ENCODE measurements at places on chromosomes 6 and 20.
A peak's percentile ranks its signal among the peaks of the same experiment; 100 is the strongest.

DNA sequence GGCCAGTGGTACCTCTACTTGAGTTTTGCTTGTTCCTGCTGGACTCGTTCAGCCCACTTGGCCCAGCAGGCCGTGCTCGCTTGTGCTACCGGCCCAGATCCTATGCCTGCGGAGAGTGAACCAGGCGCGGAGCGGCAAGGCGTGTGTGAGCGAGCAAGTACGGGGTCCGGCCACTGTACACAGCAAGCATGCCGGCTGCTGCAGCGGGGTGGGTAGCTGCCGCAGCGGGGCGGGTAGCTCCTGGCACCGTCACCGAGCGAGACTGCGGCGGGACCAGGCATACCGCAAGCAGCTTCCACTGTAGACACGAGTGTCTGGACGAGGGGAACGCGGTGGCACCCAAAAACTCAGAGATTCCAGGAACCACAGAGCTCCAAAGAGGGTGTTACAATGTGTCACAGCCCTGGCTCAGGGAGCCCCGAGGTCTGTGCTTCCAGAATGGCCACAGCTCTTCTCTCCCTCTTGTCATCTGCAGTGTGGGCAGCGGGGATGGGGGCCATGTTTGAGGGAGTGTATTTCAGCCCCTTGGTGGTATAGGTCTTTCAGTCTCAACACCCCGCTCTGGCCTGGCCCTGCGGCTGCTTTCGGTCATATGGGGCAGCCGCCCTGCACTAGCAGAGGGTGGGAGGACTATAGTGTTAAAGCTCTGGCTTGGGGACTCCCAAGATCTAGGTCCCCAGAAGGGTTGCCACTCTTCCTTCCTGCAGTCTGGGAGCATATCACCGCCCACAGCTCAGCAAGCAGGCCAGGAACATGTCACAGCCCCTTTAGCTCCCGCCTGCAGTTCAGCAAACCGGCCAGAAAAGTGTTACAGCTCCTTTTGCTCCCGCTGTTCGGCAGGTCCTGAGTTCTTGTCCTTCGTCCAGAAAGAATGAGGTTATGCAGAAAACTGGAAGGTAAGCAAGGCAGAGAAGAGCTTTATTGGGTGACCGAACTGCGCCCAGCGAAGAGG, 6.1 kb upstream of the RWDD1 start:
- DNase-seq: no peak

GRCh38 chr20:25005661-25006060, 13.1 kb upstream of the APMAP start:
- no peak for DNase-seq

DNA sequence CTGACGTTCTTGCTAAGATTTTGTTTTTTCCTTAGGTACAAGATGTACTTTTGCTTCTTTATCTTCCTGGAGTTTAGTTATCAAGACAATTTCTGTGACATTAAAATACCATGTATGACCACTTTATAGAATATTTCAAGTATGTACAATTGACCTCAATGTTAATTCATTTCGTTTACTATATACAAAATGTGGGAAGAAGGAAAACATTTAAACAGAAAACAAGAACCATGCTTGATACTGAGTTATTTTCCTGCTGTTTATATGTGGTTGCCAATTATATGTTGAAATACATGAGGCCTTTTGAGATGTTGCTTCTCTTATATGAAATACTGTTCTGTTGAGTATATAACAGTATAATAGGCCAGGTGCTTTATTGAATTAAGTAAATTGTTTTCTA, 184.3 kb downstream of the JARID2 start:
- no peak for DNase-seq

DNA sequence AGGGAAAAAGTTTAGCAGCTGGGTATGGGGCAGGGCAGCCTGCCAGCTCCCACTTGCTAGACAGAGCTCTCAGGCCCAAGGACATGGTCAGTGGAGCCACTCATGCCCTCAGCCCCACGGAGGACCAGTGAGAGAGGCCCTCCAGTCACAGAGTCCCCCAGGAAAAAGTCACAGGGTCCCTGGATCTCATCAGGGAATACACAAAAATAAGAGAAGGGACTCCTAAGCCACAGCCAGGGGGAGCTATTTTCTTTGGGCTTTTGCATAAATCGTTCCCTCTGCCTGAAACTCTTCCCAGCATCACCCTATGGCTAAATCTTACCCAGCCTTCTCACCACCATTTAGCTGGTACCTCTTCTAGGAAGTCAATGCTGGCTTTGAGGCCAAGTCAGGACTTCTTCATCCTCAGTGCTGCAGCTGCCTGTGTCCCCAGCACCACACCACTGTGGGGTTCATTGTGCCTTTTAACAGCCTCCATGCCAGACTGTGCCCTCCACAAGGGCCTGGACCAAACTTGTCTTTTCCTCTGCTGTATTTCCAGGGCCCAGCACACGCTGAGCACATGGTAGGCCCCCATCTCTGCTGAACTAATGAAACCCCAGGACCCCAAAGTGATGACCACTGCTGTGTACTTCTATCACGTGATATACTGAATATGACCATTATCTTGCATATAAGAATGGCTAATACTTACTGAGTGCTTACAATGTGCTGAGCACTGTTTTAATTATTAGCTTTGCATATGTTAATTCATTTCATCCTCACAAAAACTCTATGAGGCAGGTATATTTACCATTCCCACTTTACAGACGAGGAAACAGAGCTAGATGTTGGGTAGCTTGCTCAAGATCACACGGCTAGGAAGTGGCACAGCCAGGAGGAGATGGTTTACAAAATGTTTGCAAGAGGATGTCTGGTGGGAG, 2.0 kb downstream of the ZNF335 start:
- DNase-seq: peak; percentile 40

- no peak for DNase-seq
Measured at GRCh38 chr6:167764713-167765479, 61.8 kb upstream of the AFDN start.

GRCh38 chr6:32047539-32047854, 9.3 kb downstream of the CYP21A2 start:
- no peak for DNase-seq

DNA sequence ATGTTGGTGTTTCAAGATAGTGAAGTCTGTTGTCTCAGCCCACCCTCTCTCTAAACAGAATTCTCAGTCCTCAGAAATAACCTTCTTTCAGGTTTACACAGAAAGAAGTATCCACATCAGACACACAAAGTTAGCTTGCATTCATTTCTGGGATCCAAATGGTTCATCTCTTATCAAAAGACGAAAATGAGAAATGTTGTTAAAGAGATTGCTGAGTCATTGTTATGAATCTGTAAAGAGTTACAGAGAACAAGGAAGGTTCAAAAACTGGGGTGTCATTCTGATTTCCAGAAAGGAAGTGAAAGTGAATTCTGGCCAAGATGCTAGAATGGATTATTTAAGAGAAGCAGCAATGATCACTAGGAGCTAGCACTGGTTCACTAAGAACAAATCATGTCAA, 90.5 kb upstream of the ATXN1 start:
- DNase-seq: no peak

DNA sequence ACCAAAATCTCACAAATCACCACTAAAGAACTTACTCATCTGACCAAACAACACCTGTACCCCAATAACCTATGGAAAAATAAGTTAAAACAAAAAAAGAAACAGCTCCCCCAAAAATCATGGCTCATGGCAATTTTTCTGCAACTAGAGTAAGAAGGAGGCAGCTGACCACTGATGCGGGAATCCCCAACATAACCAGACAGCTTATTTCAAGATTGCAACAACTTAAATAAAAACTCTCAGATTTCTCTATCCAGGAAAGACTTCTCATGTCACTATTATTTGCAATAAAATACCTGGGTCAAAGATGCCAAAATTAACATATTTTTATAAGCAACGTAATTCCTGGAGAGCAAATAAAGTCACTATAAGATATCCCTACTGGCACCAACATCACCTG, 128.1 kb upstream of the LY86 start:
- DNase-seq: no peak

GRCh38 chr20:25085756-25086495, 4.0 kb upstream of the VSX1 start:
- no peak for DNase-seq

DNA sequence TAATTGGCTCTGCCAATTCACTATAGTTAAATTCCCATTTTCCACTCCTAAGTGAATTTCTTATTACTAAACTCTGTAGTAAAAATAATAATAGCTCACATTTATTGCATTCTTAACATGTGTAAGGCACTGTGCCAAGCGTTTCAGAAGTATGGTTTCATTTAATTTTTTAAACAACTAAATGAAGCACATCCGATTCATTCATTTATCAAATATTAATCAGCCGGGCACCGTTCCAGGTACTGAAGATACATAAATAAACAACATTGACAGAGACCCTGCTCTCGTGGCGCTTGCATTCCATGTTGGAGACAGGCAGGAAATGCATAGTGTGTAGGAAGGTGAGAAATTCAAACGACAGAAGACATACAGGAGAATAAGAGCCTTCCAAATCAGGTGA, 423.2 kb upstream of the JARID2 start:
- no peak for DNase-seq

DNA sequence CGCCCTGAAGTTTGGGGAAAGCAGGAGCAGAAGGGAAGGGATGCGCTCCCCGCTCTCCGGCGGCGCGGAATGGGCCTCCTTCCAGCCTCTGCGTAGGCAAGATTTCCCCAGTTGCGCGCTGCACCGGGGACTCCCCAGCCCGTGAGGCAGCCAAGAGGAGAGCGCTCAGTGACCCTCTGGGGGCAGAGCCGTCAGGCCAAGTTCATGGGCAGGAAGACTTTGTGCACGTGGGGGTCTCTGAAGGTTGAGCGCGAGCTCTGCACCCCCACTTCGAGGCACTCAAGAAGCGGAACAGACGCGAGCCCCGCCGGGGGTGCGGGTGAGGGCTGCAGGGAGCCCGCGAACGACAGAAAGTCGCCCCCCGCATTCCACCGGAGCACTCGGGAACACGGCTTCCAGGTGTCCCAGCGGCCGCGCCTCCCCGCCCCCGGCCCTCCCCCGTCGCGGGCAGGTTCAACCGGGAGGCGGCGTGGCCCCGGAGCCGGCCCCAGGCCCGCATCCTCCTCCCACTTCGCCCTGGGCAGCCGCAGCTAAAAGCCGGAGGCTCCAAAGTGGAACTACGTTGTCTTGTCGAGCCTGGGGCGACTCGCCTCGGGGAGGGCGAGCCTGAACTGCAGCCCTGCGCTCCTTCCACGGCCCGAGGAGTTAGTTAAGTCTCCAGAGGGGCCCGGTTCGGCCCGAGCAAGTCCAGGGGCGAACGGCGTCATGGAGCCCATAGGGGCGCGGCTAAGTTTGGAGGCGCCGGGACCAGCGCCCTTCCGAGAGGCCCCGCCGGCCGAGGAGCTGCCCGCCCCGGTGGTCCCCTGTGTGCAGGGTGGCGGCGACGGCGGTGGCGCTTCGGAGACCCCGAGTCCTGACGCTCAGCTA, at the start of gene PPP1R3G:
PPP1R3G (plus strand) TSS at position 561 of the 867 bp plus-strand sequence; CDS start at position 706, 145 bp downstream.
- peak; percentile 20 for DNase-seq

- no peak for DNase-seq
Measured at GRCh38 chr20:17827759-17828559, 128.2 kb downstream of the BANF2 start.

GRCh38 chr20:57281900-57282299, 15.5 kb upstream of the BMP7 start:
- no peak for DNase-seq

DNA sequence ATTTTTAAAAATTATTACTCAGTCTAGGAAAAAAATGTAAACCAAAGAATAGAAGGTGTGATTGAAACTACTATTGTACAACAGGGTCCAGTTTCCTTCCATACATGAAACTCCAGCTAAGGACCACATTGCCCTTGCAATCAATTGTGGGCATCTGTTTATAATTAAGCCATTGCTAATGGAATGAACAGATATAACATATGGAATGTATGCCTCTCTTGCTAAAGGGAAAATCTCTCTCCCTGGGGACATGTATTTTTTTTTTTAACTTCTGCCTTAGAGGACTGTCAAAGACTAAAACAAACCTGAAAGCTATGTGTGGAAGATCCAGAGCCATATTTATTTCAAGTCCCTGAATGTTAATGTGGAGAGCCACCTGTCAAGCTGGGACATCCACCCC, 336.8 kb upstream of the MANEA start:
- DNase-seq: no peak

GRCh38 chr6:89035252-89036101, 45.1 kb upstream of the PNRC1 start:
- DNase-seq: no peak

DNA sequence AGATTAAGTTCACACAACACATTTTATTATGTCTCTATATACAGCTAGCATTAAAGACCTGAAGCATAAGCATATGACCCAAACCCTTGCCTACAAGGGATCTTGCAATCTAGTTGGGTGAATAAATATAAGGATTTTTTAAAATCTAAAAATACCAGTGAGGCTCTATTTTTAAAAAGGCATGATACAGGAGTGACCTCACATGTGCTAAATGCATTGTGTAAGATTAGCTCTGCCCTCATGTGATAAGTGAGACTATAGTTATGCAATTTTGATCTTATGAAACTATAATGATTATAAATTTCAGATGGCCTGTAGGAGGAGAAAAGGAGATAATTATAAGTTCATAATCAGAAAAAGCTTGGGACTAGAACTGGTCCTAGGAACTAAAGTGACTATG, 451.0 kb upstream of the MAN1A1 start:
- DNase-seq: no peak

- DNase-seq: no peak
Measured at GRCh38 chr6:126039284-126039683, 52.9 kb downstream of the TRMT11 start.

DNA sequence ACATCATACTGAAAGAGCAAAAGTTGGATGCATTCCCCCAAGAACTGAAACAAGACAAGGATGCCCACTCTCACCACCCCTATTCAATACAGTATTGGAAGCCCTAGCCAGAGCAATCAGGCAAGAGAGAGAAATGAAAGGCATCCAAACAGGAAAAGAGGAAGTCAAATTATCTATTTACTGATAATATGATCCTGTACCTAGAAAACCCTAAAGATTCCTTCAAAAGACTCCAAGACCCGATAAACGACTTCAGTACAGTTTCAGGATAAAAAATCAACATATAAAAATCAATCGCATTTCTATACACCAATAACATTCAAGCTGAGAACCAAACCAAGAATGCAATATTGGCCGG, 14.5 kb downstream of the CDK19 start:
- DNase-seq: no peak

DNA sequence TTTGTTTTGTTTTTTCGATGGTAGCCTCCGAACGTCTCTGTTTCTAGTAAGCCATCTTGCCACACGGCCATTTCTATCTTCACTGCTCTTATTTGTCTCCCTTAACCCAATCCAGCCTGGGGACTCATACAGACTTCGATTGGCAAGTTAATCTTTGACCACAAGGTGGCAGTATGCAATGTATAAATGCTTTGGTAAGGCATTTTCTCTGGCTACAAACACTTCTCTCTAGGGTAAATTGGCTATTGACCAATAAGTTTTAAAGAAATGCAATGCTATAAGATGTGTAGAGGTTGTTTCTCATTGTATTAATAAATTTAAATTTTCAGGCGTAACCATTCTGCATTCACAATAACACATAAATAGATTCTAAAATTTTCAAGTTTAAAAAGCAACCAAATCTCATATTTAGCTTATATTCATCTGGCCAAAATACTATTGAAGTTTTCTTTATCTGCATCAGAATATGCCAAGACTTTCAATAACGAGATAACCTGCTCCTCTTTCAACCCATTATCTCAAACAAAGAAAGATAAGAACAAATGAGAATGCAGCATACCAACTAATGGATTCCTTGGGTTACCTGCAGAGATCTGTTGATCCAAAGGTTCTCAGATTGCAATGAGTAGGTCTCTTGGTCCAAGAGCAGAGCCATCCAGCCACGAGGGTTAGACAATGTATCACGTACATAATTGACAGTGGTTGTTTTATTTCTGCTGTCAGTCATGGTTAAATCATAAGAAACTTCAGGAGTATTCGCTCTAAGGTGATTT, 231.9 kb downstream of the PKHD1 start:
- DNase-seq: peak; percentile 21

- peak; percentile 18 for DNase-seq
Measured at GRCh38 chr20:38303908-38304379, at the start of gene BPI. TSS of gene BPI (plus strand) at chr20:38304156. CDS start at chr20:38304224, 68 bp downstream.

Data from CMK (cell line).